ENCODE measurements at places on chromosomes 11 and 22.
A peak's percentile ranks its signal among the peaks of the same experiment; 100 is the strongest.

GRCh38 chr22:38754751-38755154 is 1.0 kb downstream of the SUN2 start:
- peak; percentile 48 for DNase-seq

DNA sequence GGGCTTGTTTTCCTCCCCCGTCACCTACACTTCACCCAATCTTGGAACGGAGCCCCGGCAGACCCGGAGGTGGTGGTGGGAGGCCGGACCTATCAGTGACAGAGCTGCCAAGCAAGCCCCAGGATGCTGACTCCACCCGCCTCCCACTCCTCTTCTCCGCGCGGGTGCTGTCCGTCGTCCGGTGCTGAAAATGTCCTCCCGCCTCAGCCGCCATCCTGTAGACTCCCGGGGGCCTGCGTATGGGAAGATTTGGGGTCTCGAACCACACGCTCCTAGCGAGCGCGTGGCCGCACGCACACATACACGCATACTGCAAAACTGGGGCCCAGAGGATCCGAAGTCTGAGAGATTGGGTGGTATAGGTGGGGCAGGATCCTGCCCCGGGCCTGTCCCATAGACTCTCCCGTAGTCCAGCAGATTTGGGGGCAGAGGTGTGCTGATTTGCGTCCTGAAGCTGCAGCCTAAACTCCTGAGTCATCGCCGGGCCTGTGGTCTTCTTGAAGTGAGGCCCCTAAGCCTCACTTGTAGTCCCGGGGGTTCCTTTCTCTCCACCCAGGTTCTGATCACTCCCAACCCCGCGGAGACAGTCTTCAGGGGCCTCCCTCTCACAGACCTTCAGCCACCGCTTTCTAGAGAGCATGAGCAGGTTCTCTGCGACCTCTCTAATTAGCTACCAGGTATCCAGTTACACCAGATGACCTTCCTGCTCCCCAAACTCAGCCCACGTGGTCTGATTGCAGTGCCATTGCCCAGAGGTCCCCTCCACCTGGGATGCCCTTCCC is 796 bp upstream of the YIF1A start:
- peak; percentile 82 for DNase-seq

- DNase-seq = no peak
Measured at GRCh38 chr11:134040386-134041302, 28.2 kb upstream of the JAM3 start.

DNA sequence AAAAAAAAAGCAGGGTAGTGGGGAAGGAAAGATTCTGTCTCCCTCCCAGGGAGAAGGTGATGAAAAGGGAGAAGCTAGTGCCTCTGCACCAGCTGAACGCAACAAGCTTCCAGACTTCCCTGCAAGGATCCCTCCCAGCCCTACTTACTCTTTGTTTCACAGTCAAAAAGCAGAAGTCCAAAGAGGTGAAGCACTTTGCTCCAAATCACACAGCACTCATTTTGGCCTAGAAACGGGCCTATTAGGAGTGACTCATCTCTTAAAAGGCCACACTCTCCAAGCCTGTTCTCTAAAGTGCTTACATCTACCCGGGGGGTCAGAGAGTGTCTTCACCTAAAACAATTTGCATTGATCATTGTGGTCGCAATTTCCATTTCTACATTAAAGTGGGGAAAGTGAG is 17.7 kb upstream of the GRK3 start:
- DNase-seq = no peak

DNA sequence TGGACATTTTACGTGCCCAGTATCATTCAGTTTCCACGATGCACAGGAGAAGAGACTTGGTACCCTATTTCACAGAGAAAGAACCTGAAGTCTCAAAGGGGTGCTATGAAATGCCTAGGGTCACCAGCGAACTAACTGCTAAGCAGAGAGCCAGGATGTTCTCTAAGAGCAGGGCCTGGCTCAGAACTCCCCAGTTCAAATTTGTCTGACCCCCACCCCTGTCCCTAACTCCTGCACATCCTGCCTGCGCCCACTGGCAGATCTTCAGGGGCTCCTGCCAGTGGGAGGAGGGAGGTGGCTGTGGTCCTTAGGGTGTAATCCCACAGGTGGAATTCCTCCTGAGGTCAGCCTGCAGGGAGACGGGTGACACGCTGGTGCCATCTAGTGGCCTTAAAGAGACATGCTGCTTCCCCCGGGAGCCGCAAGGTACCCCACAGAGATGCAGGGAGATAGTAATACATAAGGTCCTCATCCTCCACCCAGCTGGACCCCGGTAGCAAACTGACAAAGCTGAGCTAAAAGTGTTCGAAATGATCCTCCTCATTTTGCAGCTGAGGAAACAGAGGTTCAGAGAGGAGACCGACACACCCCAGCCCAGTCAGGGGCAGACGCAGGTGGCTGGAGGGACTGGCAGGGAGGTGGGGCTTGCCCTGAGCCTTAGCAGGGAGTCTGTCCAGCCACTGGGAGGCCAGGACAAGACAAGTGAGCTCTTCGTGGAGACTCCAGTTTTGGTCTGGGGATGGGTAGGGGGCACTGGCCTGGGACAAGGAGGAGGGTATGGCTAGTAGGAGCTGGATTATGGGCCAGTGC is 34.1 kb downstream of the MB start:
- DNase-seq = peak; percentile 71

GRCh38 chr11:26851291-26851690 is 129.4 kb upstream of the SLC5A12 start:
- DNase-seq = no peak

DNA sequence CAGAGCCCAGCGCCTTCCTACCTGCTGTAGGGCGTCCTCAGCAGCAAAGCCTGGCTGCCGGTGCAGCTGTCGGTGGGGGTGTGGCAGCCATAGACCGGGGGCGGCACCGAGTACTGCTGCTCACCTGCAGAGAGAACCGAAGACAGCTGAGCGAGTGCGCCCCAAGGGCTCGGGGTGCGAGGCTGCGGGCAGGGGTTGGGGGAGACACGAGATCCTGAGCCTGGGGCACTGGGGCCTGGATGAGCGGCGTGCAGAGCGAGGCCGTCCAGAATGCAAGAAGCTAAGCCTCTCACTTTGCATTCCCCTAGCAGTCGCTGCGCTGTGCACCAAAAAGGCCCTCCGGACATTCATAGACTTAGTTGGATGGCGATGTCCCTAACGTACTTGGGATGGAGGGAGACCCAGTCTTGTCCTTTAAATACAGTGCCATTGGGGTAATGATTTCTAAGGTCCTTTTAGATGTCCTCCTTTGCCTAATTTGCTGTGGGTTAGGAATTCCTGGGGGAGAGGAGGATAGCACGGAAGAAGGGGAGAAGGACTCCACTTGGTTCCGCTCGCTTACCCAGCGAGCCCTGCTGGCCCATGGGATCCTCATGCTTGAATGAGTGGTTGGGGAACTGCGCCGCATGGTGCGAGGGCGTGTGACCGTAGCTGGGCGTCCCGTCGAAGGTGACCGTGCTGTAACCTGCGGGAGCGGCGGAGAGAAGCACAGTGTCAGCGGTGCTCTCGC is 7.2 kb downstream of the WT1 start:
- DNase-seq = no peak

DNA sequence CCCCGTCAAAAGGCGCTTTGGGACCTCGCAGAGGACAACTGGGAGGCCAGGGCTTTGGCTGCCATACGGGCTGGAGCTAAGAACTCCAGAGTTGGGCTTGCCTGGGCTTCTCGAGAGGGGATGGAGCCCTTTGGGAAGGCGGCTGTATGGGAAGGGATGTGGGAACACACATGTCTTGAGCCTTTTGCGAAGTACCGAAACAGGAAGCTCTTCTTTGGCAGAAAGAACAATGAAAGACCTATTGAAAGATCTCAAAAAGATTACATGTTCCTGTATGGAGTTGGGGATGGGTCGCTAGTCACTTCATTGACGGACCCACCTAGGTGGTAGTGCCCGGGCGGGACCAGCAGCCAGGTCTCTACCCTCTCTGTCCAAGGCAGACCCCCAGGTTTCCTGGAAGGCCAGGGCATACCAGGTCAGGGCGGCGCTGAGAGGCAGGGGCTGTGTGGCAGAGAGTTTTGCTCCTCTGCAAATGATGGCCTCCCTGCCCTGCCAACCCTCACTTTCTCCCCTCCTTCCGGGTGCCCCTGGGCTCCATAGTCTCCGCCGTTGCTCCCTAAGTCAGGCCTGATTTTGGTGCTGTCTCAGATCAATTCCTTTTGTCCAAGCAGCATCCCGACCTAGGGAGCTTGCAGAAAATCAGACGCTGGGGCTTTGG is 1.0 kb downstream of the ST14 start:
- no peak for DNase-seq

- DNase-seq = no peak
Measured at GRCh38 chr22:48490500-48491411, 1336.9 kb downstream of the BRD1 start.

- no peak for DNase-seq
Measured at GRCh38 chr22:20578707-20579106, 71.3 kb downstream of the MED15 start.

DNA sequence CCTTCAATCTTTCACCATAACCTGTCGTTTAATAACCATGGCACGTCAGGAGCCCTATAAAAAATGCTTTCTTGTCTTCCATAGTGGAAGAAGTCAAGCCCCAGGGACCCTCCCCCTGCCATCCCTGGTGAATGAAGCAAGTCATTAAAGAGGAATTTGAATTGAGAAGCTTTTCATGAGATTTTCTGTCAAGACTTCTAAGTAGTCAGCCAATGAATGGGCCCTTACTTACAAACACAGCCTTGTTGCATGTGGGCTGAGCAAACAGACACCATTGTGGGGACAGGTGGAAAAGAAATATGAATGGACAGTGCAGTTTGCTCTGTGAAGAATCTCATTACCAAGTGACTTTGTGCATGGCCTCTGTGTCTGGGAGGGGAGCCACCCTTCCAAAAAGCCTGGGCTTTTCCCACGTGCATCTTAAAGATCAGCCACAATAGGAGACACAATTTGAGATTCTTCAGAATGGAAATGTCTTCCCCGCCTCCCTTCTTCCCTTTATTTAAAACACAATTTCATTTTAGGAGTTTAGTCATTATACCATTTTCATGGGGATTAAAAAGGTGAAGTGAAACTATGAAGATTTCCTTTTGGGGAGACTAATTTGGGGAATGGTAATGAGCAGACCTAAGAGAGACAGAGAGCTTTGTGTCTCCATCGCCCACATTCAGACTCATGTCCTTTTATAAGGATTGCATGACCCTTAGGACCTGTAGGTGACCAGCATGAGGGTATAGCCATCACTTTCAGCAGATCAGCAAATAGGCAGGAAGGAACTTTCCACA is 152.0 kb downstream of the LRRC4C start:
- DNase-seq = no peak

- DNase-seq = no peak
Measured at GRCh38 chr11:3014057-3014938, 22.2 kb upstream of the NAP1L4 start.

DNA sequence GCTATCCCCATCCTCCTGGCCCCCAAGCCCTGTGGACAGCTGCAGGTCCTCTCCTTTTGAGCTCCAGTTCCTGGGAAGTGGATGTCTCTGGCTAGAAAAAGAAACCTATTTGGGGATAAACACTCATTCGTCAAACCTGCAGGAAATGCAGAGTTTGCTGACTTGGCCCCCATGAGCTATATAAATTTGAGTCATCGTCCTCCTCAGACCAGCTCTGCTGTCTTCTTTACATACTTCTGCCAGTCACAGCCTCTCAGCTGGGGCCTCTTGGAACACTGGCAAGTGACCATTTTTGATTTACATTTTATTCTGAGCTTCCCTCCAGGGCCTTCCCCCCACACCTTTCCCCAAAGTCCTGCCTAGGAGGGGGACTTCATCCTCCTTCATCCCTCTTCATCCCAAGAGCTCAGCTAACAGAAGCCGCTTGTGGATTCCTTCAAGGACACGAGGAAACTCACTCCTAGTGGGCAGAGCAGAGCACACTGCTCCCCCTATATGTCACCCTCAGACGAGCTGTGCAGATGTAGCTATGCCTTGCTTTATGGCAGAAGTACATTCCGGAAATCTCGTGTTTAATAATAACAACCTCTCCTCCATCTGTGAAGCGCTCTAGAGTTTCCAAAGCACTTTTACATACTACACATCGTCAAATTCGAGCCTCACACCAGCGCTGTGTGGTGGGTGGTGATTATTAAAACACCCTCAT is 131.8 kb downstream of the FEZ1 start:
- DNase-seq = no peak

DNA sequence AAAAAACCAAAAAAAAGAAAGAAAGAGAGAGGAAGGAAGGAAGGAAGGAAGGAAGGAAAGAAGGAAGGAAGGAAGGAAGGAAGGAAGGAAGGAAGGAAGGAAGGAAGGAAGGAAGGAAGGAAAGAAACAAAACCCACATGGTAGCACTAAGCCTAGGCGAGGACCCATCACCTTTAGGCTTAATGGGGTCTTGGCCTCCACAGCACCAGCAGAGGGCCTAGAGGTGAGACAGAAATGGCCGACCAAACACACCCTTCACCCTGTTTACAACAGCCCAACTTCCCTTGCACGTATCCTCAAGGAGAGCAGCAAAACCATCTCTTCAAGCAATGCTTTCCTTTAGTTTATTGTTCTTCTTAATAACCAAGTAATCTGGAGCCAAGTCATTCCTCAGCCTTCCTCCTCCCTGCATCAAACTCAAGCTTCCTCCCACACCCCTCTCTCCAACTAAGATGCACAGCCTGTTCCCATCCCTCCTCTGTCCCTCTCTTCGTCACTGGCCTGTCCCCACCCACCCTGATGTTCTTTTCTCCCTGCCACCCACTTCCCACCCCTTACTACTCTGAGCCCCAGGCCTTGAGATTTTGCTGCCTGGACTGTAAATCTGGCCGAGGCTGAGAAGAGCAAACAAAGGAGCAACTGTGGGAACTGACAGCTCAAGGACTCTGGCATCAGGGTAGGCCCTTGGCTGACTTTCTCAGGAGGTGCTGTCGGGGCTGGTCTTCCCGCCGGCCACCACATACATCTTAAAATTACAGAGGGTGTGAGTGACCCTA is 26.0 kb downstream of the POU2AF1 start:
- peak; percentile 72 for DNase-seq

DNA sequence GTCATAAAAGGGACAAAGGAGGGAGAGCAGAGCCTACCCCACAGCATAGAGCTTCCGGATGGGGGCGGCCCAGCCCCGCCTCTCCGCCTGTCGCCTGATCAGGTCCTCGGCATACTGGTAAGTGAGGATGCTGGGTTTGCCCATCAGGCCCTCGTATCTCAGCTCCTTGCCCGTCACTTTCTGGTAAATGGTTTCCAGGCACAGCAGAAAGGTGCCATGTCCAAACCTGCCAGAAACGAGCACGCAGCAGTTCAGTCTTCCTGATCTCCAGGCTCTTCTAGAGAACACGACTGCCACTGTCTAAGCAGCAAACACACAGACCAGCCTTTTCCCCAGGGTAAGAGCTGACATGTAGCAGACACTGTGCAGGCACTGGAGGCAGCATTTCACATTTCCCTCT is 17.4 kb upstream of the TMEM121B start:
- DNase-seq = no peak

GRCh38 chr11:35919244-35919643 is 24.6 kb upstream of the LDLRAD3 start:
- no peak for DNase-seq
